Vagina (tissue), 2 donors: ENCODE measurements at places on chromosomes 3 and 15. TPM values are rescaled to one million over a fixed set of nuclear protein-coding genes. Genes with fewer than 3 reads are reported as not detected.
A peak's percentile ranks its signal among the peaks of the same experiment; 100 is the strongest.

HESX1 gene
- not detected for total RNA-seq

TRAT1 gene
- 0.98 TPM for total RNA-seq

KCNMB3 gene
- 1.2 TPM for total RNA-seq

CACNA2D3 gene
- total RNA-seq, result 17.2 TPM

LRRN1 gene
- 1.7 TPM for total RNA-seq

HTR3C gene
- total RNA-seq, result not detected

DNA sequence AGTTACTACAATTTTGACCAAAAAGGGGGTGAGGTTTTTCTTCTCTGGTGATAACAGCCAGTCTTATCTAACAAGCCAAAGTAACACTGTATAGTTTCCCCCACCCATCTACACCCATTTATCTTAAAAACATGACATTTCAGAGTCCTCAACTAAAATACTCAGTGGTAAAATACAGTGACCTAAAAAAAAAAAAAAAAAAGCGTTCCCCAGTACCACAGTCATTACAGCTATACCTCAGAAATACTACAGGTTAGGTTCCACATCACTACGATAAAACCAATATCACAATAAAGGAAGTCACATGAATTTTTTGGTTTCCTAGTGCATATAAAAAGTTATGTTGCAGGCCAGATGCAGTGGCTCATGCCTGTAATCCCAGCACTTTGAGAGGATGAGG lies 13.8 kb downstream of the DENND4A start:
- H3K27me3 ChIP-seq, result no peaks in the 10 kb centered on the region
- no peak overlapping the region for H3K4me3 ChIP-seq
- no peak for DNase-seq
- peaks cover 14% of the 10 kb centered on the region for H3K4me1 ChIP-seq
- no peak overlapping the region for H3K27ac ChIP-seq

- no peaks in the 10 kb centered on the region for H3K27me3 ChIP-seq
- peaks cover 66% of the 10 kb centered on the region for H3K4me1 ChIP-seq
- no peak for DNase-seq
- H3K4me3 ChIP-seq, result no peak overlapping the region
- peaks cover 1% of the 10 kb centered on the region for H3K36me3 ChIP-seq
Measured at GRCh38 chr3:73004316-73004715, 7.7 kb downstream of the PPP4R2 start.

GRCh38 chr3:2526926-2527325 lies 428.3 kb downstream of the CNTN4 start:
- no peak for DNase-seq
- no peaks in the 10 kb centered on the region for H3K36me3 ChIP-seq
- H3K27ac ChIP-seq, result no peak overlapping the region
- H3K4me3 ChIP-seq, result no peak overlapping the region

GRCh38 chr3:138974462-138974861 lies 27.4 kb downstream of the FOXL2NB start:
- DNase-seq, result no peak
- H3K4me1 ChIP-seq, result no peaks in the 10 kb centered on the region
- no peak overlapping the region for H3K4me3 ChIP-seq
- no peaks in the 10 kb centered on the region for H3K36me3 ChIP-seq
- H3K27ac ChIP-seq, result no peak overlapping the region

DNA sequence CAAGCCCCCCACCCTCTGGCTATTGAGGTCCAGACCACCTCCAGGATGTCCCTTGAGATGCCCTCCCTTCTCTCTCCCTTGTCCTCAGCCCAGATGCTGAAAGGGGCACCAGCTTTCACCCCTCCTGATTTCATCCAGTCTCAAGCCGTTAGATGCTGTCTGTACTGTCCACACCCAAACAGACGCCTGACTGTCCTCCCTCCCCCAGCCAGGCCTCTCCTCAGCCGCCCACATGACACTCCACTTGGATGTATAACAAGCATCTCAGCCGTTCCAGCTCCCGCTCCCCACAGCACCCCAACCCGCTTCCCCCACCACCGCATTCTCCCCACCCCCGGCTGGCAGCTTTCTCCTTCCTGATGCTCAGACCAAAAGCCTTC lies 25.0 kb upstream of the CYP11A1 start:
- no peak overlapping the region for H3K27ac ChIP-seq
- DNase-seq, result no peak
- no peaks in the 10 kb centered on the region for H3K27me3 ChIP-seq
- H3K4me3 ChIP-seq, result no peak overlapping the region

DNA sequence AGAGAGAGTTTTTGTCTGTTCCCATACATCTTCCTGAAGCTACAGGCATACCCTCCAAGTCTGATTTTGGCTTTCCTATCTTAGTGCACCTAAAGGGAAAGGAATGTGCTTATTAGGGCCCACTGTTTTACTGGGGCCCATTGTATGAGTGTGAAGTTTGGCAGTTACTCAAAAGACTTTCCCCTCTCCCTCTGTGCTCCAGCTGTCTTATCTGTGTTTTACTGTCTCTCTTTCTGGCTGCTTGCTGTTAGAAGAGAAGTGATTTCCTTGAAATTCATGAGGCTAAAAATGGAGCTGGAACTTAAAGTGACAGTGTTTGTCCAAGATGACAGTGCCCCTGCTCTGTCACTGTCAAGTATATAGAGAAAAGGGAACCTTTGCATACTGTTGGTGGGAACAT lies 436.2 kb downstream of the OCA2 start:
- no peak for DNase-seq
- no peaks in the 10 kb centered on the region for H3K36me3 ChIP-seq
- no peak overlapping the region for H3K4me3 ChIP-seq
- H3K27me3 ChIP-seq, result no peaks in the 10 kb centered on the region
- H3K27ac ChIP-seq, result no peak overlapping the region
- no peaks in the 10 kb centered on the region for H3K4me1 ChIP-seq

- DNase-seq, result no peak
- no peaks in the 10 kb centered on the region for H3K36me3 ChIP-seq
- no peaks in the 10 kb centered on the region for H3K27me3 ChIP-seq
- peaks cover 39% of the 10 kb centered on the region for H3K4me1 ChIP-seq
- no peak overlapping the region for H3K4me3 ChIP-seq
- no peak overlapping the region for H3K27ac ChIP-seq
Measured at GRCh38 chr3:197520311-197521276, 35.2 kb downstream of the BDH1 start.

GRCh38 chr15:98648654-98649471 lies 524 bp downstream of the IGF1R start:
- no peaks in the 10 kb centered on the region for H3K27me3 ChIP-seq
- H3K4me3 ChIP-seq, result peak overlapping the region; percentile 71
- H3K4me1 ChIP-seq, result peaks cover 19% of the 10 kb centered on the region
- no peaks in the 10 kb centered on the region for H3K36me3 ChIP-seq
- peak overlapping the region; percentile 95 for H3K27ac ChIP-seq
- no peak for DNase-seq

DNA sequence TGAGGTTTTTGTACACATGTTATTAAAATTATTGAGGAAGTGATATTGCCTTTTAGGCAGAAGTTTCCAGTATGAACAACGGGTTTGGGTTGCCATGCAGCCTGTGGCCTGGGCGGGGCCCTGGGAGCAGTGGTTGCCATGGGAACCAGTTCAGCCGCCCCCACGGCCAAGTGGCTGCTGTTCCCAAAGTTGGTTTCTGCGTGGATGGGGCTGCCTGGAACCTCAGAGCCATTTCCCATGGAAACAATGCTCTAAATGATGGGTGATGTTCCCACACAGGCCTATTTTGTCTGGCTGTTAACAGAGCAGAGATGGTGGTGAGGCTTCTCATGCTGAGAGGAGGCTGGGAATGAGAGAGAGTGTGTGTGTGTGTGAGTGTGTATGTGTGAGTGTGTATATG lies 19.5 kb downstream of the MRAS start:
- H3K36me3 ChIP-seq, result no peaks in the 10 kb centered on the region
- H3K27ac ChIP-seq, result no peak overlapping the region
- H3K4me3 ChIP-seq, result no peak overlapping the region
- no peaks in the 10 kb centered on the region for H3K27me3 ChIP-seq
- DNase-seq, result no peak
- peaks cover 21% of the 10 kb centered on the region for H3K4me1 ChIP-seq

- H3K36me3 ChIP-seq, result no peaks in the 10 kb centered on the region
- H3K4me3 ChIP-seq, result no peak overlapping the region
- DNase-seq, result no peak
- no peaks in the 10 kb centered on the region for H3K4me1 ChIP-seq
Measured at GRCh38 chr3:181425074-181425473, 286.7 kb upstream of the SOX2 start.

DNA sequence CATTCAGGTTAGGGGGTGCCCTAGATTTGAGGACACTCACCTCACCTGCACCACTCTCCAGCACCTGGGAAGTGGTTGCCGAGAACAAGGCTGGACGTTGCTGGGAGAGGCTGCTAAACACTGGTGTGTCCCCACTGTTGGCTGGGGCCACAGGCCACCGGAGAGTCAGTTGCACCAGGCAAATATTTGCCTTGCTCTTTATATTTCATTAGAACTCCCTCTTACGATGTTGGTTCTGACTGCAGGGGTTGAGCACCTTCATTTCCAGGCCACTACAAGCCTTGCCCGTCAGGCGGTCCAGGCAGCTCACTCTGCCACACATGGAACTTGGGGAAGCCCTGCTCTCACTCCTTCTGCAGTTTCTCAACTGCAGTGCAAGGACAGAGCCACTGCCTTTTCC lies 30.7 kb downstream of the HCN4 start:
- no peaks in the 10 kb centered on the region for H3K36me3 ChIP-seq
- no peak overlapping the region for H3K27ac ChIP-seq
- no peak for DNase-seq
- no peaks in the 10 kb centered on the region for H3K27me3 ChIP-seq

DNA sequence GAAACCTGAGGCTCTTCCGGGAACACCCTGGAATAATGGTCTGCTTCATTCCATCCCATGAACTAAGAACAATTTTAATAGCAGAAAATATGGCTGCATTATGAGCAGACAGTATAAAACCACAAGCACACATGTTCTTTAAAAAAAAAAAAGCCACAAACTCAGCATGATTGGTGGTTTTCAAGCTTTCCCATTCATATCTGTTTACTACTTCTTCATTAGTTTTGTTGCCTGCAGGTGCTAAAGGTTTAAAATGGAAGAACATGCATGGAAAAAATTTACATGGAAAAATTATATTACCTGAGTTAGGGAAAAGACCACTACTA lies 137.9 kb upstream of the HES1 start:
- no peaks in the 10 kb centered on the region for H3K36me3 ChIP-seq
- H3K27ac ChIP-seq, result no peak overlapping the region
- H3K4me1 ChIP-seq, result peaks cover 23% of the 10 kb centered on the region
- H3K27me3 ChIP-seq, result no peaks in the 10 kb centered on the region

DNA sequence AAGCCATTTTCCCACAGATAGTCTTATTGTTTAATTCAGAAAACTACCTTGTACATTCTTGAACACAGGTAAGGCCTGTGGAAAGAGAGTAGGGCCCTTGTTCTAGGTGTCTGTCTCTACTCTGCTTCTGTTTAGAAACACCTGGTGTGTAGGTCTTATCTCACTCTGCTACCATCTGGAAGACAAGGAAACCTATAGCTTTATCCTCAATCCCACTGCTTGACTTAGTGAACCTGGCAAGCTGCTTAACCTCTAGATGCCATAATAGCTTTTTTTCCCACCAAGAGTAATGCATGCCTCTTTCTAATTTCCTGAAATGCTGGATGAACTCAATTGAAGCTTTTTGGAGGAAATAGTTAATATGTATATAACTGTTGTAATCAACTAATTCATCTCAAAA lies 82.6 kb upstream of the RAP2B start:
- H3K4me1 ChIP-seq, result no peaks in the 10 kb centered on the region
- H3K27ac ChIP-seq, result no peak overlapping the region
- no peak for DNase-seq

- H3K27ac ChIP-seq, result no peak overlapping the region
- DNase-seq, result no peak
- no peaks in the 10 kb centered on the region for H3K36me3 ChIP-seq
Measured at GRCh38 chr15:54675241-54675640, 521.5 kb downstream of the RSL24D1 start.

DNA sequence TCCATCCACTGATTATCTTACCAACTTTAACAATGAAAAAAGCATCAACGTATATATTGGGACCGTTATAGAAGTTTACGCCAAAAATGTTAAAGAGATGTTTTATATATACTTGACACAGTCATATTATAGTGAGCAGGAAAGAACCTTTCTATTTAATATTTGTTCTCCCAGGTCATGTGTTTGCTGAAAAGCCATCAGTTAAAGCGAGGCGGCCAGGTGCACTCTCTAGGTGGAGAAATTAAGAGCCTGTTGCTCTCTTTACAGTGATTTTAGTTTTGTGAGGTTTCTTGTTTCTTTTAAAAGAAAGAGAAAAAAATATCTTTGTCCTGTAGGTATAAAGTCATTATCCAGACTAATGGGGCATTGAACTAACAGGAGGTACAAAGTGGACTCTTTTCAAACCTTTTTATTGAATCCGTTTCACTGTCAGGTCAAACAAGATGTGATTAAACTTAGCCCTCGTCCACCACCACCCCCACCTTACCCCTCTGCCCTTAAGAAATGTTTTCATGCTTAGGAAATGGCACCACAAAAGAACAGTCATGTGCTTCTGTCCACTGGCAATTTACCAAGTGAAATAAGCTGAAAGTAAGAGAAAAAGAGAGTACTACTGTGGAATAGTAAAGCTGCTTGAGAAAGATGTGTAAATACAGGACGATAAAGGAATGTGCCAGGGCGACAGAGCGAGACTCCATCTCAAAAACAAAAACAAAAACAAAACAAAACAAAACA lies 279.9 kb downstream of the PTPRG start:
- H3K36me3 ChIP-seq, result no peaks in the 10 kb centered on the region
- DNase-seq, result no peak
- H3K27ac ChIP-seq, result no peak overlapping the region
- H3K4me1 ChIP-seq, result peaks cover 19% of the 10 kb centered on the region

GRCh38 chr3:181487236-181487978 lies 224.3 kb upstream of the SOX2 start:
- H3K27me3 ChIP-seq, result no peaks in the 10 kb centered on the region
- no peak overlapping the region for H3K27ac ChIP-seq
- no peaks in the 10 kb centered on the region for H3K4me1 ChIP-seq
- H3K36me3 ChIP-seq, result no peaks in the 10 kb centered on the region
- DNase-seq, result no peak

DNA sequence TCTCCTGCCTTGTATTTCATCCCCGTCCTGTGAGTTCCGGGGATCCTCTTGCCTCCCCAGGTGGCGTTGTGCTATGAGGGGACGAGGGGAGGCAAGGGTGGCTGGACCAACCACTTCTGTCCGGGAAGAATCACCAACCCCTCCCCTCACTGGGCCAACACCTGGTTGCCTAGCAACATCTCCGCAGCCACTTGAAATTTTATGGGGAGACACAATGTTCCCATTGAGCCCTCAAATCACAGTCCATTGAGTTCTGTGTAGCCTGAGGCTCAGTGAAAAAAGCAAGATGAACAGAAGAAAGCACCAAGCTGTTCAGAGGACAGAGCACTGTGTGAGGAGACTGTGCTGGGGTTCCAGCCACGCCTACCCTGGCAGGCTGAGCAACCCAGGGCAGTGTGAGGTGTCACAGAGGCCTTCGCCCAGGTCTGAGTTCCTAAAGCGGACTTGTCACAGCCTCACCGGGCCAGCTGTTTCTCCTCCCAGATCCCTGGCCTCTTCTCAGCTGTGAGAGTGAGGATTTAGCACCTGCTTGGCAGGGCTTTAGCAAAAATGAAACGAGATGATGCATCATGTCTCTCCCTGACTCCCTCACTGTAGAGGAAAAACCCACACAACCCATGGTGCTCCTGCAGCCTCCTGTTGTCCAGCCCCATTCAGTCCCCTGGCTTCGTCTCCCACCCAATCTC lies 76.8 kb downstream of the ATP2B2 start:
- no peaks in the 10 kb centered on the region for H3K4me1 ChIP-seq
- H3K4me3 ChIP-seq, result no peak overlapping the region
- H3K27ac ChIP-seq, result no peak overlapping the region
- H3K27me3 ChIP-seq, result no peaks in the 10 kb centered on the region
